ENCODE measurements at places on chromosomes 7 and 10.
A peak's percentile ranks its signal among the peaks of the same experiment; 100 is the strongest.

- no peak for DNase-seq
These were observed 13.6 kb upstream of the GPR37 start for GRCh38 chr7:124779194-124779593.

DNA sequence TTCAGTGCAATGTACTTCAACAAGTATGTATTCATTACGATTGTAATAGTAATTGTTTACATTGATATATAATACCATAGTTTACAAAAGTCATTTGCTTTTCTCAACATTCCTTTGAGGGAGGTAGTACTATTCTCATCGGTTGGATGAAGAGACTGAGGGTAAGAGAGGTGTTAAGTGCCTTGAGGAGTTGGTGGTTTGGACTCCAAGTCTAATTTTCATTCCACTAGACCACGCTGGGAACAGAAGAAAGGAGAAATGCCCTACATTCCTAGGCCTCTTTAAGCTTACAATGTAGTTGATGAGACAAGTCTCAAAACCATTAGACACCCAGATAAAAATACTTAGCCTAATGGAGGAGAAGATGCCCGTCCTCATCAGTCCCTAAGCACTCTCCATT, 28.6 kb downstream of the CDK1 start:
- no peak for DNase-seq

DNA sequence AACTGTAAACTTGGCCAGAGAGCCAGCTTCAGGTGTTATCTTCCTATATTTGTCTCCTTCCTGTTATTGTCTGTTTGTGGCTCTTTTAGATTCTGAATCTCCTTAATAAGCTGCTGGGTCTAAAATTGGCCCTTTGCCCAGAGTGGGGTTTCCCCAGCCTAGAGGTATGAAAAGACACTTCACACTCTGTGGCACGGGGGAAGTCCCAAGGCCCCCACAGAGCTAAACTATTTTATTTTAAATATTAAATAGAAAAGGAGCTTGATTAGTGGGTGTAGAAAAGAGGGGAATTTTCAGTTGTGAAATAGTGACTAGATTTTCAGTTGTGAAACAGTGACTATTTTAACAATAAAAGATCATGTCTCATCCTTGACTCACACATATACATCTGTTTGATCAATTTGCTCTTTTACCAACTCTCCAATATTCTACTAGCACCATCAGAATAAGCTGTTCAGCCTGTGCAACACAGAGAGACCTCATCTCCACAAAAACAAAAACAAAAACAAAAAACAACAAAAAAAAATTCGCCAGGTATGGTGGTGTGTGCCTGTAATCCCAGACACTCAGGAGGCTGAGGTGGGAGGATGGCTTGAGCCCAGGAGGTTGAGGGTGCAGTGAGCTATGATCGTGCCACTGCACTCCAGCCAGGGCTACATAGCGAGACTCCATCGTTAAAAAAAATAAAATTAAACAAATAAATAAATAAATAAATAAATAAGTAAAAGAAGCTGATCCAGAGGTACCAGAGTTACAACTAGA, 24.9 kb upstream of the ADO start:
- DNase-seq = peak; percentile 81

GRCh38 chr7:159317294-159317693, 172.6 kb upstream of the VIPR2 start:
- DNase-seq = no peak

DNA sequence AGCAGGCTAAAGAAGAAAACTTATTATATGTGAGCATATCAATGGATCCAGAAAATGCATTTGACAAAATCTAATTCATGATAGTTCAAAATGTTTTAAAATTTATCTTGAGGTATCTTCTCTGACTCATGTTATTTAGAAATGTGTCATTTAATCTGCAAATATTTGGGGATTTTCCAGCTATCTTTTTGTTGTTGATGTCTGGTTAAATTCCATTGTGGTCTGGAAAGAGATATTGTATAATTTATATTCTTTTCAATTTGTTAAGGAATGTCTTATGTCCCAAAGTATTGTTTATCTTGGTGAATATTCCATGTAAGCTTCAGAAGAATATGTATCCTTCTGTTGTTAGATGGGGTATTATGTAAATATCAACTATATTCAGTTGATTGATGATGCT, 942.5 kb downstream of the KCNMA1 start:
- DNase-seq = no peak

GRCh38 chr7:38907766-38908165, 1.2 kb downstream of the VPS41 start:
- DNase-seq = no peak

GRCh38 chr7:156378806-156379205, 261.8 kb upstream of the RNF32 start:
- no peak for DNase-seq

DNA sequence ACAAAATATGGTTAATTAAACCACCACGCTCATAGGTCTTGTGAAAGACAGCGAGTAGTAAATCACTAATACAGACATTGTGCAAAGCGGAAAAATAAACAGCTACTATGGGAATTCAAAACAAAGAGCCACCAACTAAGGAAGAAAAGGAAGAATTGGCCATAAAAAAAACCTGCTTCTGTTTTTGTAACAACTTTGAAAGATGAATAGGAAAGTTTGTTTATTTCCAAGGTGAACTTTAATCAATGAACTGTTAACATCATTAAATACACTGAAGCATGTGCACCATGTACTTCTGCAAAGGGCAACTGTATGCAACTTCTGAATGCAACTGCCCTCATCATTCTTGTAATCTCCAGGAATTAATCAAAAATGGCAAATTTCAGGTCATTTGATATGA, 651.1 kb downstream of the PARD3 start:
- no peak for DNase-seq

DNA sequence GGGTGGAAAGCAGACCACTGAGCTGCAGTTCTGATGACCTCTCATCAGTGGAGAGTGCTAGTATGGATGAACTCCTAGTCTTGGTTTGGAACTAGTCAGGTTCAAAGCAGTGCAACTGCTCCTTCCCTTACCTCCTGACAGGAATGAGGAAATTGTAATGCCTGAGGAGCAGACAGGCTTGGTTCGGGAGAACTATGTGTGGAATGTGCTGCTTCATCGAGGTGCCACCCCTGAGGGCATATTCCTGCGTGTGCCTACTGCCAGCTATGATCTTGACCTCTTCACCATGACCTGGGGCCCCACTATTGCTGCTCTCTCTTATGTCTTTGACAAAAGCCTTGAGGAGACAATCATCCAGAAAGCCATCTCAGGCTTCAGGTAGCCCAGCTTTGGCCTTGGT, 27.4 kb upstream of the NFKB2 start:
- DNase-seq = no peak

GRCh38 chr7:125425506-125425905, 495.9 kb upstream of the POT1 start:
- DNase-seq = no peak

GRCh38 chr7:148172920-148173319, 417.6 kb upstream of the C7orf33 start:
- DNase-seq = no peak

GRCh38 chr10:102072673-102073527, 7.8 kb downstream of the HPS6 start:
- DNase-seq = peak; percentile 65

DNA sequence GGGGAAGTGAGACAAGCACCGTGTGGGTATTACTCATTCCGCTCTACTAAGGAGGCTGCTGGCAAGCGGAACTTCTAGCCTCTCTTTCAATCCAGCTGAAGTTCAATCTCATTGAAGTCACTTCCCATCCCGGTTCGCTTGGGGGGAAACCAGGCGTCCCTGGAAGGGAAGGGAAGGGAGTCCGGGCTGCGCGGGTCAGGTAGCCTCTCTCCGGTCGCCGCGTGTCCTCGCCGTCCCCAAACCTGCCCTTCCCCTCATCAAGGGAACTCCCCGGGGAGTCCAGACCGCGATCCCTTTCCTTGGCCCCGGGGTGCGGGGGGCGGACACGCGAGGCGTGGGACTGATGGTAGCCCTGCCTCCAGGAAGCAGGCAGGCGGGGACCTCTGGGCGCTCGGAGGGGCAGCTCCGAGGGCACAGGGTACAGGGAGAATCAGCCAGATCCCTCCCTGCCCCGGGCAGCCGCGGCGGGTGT, 598 bp upstream of the ZEB1 start:
- peak; percentile 47 for DNase-seq

GRCh38 chr10:3124412-3125175, 48.0 kb downstream of the PITRM1 start:
- DNase-seq = no peak

GRCh38 chr10:132604686-132605085, 67.1 kb downstream of the INPP5A start:
- DNase-seq = no peak

GRCh38 chr7:5380350-5381070, 43.1 kb downstream of the TNRC18 start:
- DNase-seq = no peak

- DNase-seq = no peak
These were observed 363.7 kb downstream of the BMPER start for GRCh38 chr7:34269084-34269483.

- DNase-seq = no peak
These were observed 127.4 kb upstream of the EFCAB10 start for GRCh38 chr7:105708763-105709080.

DNA sequence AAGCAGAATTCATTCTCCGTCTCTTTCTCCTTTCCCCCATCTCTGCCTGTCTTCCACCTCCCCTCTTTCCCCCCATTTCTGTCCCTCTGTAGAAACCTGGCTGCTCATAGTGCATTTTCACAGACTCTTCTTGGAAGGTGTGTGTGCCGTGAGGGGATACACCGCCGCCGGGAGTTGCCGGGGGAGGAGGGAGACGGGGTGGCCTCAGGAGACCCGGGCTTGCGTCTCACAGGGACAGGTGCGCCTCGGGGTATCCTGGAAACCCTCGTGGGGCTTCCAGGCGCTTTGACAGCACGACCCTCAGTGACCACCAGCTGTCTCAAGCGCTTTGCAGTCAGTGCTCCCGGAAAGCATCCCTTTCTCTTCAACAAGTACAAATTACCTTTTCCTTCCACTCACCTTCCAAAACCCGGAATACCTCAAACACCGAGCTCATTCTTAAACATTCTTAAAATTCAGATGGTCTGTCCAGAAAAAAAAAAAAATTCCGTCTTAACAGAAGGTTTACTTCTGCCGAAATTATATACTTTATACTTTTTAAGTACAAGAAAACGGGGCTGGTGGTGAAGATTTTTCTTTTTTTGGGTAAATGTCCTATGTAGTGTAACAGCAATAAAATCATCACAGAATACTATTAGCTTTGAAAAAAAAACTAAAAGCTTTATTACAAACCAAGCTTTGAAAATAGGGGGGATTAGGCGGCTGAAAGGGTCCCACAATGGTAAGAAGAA, 8.2 kb downstream of the EMX2 start:
- DNase-seq = no peak

GRCh38 chr10:323651-324293, 188.5 kb downstream of the ZMYND11 start:
- DNase-seq = peak; percentile 19

DNA sequence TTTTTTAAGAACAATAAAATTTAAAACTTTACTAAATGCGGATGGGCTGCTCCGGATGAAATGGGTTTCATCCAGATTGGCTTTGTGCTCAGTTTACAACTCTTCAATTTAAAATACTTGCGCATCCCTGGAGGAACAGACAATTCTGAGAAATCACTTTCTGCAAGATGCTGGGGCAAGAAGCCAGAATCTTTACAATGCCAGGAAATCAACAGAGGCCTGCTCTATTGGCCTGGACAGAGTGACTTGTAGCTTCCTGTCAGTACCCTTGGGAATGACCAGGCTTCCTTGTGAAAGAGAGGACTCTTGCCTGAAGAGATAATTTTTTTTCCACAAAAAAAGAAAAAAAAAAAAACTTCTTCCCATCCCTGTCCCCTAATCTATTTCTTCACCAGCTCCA, 3.9 kb upstream of the FAM13C start:
- DNase-seq = no peak

- DNase-seq = no peak
These were observed 271.7 kb downstream of the ARHGAP12 start for GRCh38 chr10:31656851-31657433.

- no peak for DNase-seq
These were observed 1065.6 kb downstream of the KCNMA1 start for GRCh38 chr10:76572021-76572420.

DNA sequence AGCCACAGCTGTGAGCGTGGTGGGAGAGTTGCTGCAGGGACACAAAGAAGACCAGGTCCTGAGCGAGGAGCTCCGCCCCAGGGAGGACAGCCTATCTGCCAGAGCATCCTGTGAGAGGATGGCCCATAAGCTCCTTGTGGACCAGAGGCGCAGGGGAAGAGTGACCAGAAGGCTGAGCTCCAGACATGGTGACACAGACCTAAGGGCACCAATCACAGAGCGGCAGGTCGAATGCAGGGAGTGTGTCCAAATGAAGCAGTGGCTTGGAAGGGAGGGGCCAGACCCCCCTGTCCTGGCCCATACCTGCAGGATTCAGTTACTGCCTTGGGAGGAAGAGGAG, 135.8 kb upstream of the TMEM72 start:
- DNase-seq = no peak

GRCh38 chr10:30556189-30556588, 73.4 kb downstream of the LYZL2 start:
- DNase-seq = no peak

GRCh38 chr7:78041423-78041822, 242.8 kb downstream of the PHTF2 start:
- no peak for DNase-seq

GRCh38 chr10:19702215-19702614, 114.0 kb upstream of the PLXDC2 start:
- no peak for DNase-seq

- DNase-seq = no peak
These were observed 39.4 kb downstream of the ABLIM1 start for GRCh38 chr10:114618722-114619121.

GRCh38 chr7:84226759-84227158, 32.2 kb upstream of the SEMA3A start:
- DNase-seq = no peak

- DNase-seq = no peak
These were observed 14.7 kb downstream of the ZNF488 start for GRCh38 chr10:47369251-47369894.

GRCh38 chr7:108000875-108001763, 1.8 kb downstream of the LAMB1 start:
- DNase-seq = no peak

GRCh38 chr10:93333278-93333978, 148.7 kb downstream of the MYOF start:
- DNase-seq = no peak

GRCh38 chr10:7955446-7955845, 99.0 kb upstream of the GATA3 start:
- DNase-seq = no peak

- DNase-seq = no peak
These were observed 259.7 kb downstream of the AHR start for GRCh38 chr7:17558135-17558534.

- no peak for DNase-seq
These were observed 77.3 kb upstream of the MKLN1 start for GRCh38 chr7:131250331-131250730.

- DNase-seq = no peak
These were observed 12.5 kb downstream of the PRF1 start for GRCh38 chr10:70589762-70590654.

Data from stimulated activated CD4-positive, alpha-beta T cell treated with anti-CD3 and anti-CD28 coated beads, Interleukin-15, amount 100 ng/mL, for 48 hours (primary cell).